ENCODE measurements at places on chromosomes 2 and 18.

DNA sequence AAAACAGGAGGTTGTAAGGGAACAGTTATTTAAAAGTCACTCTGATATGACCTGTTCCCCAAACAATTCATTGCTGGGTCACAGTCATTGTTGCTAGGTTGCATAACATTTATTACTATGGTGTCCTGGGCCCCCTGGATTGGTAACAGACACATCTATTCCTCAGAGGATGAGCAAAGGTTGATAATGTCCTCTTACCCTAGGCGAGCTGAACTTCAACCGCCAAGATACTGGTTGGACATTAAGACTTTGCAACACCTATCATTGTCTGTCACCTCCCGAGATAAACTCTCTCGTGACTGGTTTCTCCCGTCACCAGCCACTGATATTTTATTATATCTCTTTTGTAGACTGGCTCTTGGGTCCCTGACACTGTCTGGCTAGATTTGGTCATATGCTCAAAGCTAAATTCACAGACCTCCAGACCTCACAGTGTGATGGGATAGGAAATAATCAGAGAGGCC is 361.3 kb downstream of the ZNF521 start:
- no peak for DNase-seq

DNA sequence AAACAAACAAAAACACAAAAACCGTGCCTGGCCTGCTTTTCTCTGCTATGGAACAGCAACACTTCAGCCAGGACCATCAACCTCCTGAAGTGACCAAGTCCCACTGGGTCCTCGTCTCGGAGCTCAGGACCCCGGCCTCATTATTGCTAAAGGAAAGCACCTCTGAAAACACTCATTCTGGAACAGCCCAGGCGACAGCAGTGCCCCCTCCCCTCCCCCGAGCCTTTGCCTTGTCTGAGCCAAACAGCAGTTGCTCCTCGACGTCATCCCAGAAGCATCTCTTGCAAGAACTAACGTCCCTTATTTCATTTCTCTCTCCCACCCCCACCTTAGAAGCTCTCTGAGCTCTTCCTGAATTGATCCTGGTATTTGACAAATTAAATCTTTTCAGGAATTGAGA is 27.4 kb downstream of the APCDD1 start:
- no peak for DNase-seq

DNA sequence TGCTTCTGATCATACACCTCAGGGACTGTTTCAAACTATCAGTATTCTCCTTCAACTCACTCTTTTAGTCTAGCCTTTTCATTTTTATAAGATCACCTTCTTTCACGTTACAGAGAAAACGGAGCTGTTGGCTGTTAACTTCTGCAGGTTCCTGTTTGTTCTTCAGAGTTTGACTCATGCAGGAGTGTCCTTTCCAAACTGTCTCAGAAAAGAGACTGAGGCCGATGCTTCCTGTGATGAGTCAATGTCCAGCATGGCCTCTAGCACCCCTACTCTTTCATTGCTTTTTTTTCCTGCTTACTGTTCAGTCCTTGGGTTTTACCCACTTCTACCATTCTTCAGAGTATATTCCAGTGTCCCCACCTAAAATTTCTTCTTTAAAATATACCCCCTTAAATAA is 240.8 kb upstream of the RGPD4 start:
- no peak for DNase-seq

GRCh38 chr2:2805263-2805662 is 474.2 kb upstream of the MYT1L start:
- DNase-seq, result no peak

DNA sequence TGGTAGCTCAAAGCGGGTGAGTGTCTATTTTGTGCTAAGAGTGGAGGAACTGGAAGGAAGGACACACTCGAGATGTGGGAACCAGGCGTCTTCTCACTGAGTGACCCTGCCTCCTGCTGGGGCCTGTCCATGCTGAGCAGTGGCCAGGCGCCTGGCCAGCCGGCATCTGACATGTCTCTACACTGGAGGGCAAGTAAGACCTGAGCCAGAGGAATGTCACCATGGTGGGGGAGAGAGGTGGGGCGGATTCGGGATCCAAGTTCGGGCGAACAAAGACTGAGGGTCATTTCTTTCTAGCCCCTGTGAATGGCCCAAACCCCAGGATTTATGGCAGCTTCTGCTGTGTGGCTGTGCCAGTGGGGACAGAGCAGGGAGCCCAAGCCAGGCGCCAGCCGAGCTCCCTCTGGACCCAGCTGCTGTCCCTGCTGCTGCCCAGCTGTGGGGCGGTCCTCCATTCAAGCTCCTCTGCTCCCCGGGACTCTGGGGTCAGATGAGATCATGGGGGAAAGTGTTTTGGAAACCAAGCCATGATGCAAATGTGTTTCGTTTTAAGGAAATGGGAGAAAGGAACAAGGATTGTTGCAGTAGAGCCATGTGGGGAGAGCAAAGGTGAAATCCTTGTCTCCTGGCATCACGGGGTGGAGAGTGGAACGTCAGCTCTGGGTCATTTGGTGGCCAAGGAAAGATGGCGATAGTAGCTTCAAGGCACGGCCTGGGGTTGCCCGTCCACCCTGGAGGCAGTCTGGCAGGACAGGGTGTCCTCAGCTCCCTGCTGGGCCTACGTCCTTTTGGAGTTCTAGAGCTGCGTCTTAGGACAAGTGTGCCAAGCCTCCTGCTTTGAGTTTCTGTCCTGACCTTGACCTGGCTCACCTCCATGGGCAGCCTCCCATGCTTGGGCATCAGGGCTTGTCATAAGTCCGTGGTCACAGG is 8.1 kb downstream of the ACKR3 start:
- no peak for DNase-seq

GRCh38 chr2:12502759-12503158 is 214.0 kb upstream of the TRIB2 start:
- no peak for DNase-seq

DNA sequence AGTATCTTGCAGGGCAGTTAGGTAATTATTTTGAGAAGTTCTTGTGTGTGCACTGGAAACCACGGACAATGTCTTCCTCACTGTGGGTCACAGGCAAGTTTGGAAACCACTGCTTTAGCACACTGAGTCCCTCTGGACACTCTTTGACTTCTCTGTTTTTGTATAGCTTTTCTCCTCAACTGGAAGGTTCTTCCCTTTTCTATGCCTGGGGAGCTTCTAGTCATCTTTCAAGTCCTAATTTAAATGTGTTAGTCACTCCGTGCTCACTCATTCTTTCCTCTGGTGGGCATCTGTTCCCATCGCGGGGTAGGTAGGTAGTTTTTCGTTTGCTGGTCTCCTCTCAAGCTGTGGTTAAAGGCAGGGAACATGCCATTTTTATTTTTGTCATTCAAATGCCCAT is 32.1 kb downstream of the E2F6 start:
- no peak for DNase-seq

DNA sequence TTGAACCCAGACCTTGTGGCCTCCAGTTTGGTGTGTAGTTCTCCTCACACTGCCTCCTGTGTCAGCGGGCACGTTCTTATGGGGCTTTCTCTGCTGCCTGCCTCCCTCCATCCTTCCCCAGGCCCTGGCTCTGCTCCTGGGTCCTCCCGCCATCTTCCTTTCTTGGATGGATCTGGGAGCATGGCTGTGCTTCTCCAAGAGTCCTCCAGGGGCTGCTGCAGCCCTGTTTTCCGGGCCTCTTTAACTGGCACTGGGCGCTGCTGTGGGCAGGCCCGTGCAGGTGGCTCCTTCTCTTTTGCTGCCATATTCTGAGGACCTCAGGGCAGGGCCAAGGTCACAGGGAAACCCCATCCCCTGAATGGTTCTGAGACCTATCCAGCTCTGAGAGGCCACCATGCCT is 17.8 kb downstream of the THNSL2 start:
- no peak for DNase-seq

DNA sequence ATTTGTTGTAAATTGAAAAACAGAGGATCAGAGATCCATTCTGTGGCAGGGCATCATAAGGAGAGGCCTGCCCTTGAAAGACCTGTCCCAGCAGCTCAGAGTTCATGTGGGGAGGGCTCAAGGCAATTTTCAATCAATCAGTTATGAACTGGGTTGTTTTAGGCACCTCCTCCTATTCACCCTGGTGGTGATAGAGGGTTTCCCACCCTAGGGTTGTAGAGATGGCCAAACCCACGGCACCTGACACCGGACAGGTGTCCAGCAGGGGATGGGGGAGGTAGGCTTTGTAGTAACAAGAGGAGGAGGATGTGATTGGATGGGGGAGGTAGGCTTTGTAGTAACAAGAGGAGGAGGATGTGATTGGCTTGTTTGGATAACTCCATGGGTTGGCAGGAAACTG is 205.7 kb downstream of the SOCS6 start:
- no peak for DNase-seq

DNA sequence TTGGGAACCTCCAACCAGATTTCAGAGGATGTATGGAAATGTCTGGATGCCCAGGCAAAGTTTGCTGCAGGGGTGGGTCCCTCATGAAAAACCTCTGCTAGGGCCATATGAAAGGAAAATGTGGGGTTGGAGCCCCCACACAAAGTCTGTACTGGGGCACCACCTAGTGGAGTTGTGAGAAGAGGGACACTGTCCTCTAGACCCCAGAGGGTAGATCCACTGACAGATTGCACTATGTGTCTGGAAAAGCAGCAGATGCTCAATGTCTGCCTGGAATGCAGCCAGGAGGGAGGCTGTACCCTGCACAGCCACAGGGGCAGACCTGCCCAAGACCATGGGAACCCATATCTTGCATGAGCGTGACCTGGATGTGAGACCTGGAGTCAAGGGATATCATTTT is 573.7 kb upstream of the NXPH2 start:
- no peak for DNase-seq

DNA sequence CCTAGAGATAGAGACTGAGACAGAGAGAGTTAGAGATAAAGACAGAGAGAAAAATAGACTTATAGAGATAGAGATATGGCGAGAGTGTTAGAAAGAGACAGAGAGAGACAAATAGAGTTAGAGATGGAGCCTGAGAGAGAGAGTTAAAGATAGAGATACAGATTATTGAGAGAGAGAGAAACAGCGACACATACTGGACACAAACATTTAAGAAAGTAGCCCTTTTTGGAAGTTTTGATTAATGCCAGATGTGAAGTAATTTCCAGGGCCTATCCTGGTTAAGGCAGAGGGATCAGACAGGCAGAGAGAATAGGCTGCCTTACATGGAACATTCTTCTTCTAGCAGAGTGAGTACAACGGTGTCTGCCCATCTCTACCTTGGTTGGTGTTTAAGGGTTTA is 311.6 kb upstream of the CDH7 start:
- no peak for DNase-seq

GRCh38 chr2:216553093-216553478 is 54.4 kb downstream of the RPL37A start:
- DNase-seq, result no peak

DNA sequence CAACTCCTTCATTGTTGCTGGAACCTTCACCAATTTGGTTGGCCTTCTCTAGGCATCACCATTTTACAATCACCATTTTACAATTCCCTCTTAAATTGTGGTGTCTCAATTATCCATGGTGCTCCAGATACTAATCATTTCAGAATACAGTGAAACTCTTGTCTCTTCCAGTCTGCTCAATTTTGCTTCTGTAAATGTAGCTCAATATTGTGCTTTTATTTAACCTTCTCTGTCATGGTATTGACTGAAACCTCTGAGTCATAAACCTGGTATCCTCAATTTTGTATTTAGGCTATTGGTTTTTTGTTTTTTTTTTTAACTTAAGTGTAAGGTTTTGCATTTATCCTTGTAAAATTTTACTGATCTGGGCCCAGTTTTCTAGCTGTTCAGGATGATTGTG is 16.1 kb downstream of the STRADB start:
- DNase-seq, result no peak

DNA sequence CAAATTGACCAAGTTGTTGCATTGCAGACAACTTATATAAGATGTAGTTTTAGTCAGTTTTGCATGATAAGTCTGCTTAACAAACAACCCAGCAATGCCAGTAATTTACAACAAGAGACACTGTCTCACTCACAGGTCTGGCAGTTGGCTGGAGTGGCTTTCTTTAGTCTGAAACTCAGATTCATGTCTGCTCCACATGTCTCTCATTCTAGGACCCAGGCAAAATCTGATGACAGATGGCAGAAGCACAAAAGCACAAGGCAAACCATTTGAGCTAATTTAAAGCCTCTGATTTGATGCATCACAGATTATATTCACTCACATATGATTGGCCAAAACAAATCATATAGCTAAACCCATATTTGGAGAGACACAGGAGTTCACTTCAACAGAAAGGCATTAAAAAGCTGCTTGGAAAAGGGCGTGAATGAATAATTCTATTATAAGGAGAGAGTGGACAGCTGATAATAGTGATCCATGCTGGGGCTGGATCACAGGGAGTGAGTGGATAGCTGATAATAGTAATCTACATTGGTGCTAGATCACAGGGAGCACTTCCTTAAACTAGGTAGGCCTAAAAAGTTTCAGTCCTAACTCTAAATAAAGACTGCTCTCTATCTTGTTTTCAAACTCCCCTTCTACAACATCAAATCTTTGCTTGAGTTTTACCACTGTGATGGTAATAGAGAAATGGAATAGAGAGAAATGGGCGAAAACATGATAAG is 593.2 kb upstream of the ZNF804A start:
- no peak for DNase-seq

- no peak for DNase-seq
These were observed 2.4 kb downstream of the HNRNPLL start for GRCh38 chr2:38600242-38600891.

- no peak for DNase-seq
These were observed 457.6 kb downstream of the BCL11A start for GRCh38 chr2:60095903-60096302.

- DNase-seq, result no peak
These were observed 1368.0 kb upstream of the ZEB2 start for GRCh38 chr2:145887915-145888314.

GRCh38 chr2:202605174-202605573 is 29.6 kb upstream of the FAM117B start:
- no peak for DNase-seq

DNA sequence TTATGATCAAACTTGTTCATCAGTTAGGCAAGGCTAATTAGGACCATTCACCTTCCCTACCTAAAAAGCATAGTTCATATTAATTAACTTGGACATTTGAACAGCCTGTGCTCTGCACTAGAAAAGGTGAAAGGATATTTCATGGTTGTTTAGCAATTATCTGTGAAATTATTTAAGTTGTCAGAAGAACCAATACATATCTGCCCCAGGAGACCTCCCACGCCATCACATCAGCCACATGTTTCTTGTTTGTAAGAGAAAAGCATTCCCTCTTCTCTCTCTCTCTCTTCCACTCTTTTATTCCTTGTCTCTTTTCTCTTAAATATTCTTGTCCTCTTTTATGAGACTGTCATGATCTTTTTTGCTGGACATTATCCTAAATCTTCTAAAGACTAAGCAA is 282.0 kb upstream of the RND3 start:
- no peak for DNase-seq

- DNase-seq, result no peak
These were observed 64.5 kb downstream of the UBR3 start for GRCh38 chr2:169891593-169892298.

- DNase-seq, result no peak
These were observed 51.1 kb downstream of the MTHFD2 start for GRCh38 chr2:74249406-74250122.

Data from T-cell (primary cell).